ENCODE measurements at places on chromosomes 6 and 20.

- peak; percentile 68 for DNase-seq
Measured at GRCh38 chr20:45036044-45036755, 64.7 kb downstream of the KCNS1 start.

- peak; percentile 66 for DNase-seq
Measured at GRCh38 chr20:37223053-37223452, 38.6 kb downstream of the GHRH start.

DNA sequence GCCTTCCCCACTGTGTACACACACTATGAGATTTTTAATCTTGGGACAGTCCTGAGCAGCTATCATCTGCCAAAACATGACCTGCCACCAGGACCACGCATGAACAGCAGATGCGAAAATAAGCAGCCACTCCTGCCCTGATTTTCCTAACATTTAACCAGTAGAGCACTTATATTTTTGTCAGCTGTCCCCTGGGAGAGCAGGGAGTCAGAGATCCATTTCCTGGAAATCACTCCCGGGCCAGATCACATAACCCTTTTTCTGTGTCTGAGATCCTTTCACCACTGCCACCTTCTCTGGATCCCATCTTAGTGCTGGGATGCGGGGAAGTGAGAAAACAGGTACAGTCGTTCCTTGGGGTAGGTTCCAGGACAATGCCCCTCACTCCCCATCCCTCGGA is 5.7 kb downstream of the SDCBP2 start:
- no peak for DNase-seq

- no peak for DNase-seq
Measured at GRCh38 chr6:89555806-89556205, 82.7 kb downstream of the LYRM2 start.

GRCh38 chr6:136960781-136961180 is 38.7 kb downstream of the SLC35D3 start:
- DNase-seq: no peak
